ENCODE measurements at places on chromosomes 12 and 14.
A peak's percentile ranks its signal among the peaks of the same experiment; 100 is the strongest.

DNA sequence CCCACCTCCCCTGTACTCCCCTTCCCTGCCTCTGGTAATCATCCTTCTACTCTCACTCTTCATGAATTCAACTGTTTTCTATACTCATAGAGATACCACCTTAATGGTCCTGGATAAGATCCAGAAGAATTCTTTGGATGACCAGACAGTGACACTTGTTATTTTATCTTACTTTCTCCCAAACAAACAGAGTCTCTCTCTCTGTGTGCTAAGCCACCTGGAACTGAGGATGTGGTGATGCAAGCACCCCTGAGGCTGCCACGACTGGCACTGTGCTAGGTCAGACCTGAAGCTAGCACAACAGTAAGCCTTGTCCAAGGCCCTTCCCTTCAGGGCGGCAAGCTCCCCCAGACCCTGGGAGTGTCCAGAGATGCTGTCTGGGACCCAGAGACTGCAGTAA lies 250.2 kb downstream of the C12orf50 start:
- no peak for DNase-seq

DNA sequence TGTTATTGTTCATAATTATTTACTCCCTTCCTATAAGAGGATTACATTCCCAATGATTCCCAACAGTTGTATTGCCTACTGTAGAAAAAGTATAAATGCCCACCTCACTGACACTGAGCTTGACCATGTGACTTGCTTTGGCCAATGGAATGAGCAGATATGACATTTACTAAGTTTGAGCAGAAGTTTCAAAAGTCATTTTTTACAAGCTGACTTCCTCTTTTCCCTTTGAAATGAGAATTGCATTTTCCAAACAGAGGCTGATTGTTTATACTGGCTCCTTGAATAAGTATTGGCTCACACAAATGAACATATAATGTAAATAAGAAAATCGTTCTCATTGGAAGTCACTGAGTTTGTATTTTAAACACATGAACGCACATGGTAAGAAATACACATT lies 116.4 kb upstream of the LRFN5 start:
- DNase-seq: no peak

DNA sequence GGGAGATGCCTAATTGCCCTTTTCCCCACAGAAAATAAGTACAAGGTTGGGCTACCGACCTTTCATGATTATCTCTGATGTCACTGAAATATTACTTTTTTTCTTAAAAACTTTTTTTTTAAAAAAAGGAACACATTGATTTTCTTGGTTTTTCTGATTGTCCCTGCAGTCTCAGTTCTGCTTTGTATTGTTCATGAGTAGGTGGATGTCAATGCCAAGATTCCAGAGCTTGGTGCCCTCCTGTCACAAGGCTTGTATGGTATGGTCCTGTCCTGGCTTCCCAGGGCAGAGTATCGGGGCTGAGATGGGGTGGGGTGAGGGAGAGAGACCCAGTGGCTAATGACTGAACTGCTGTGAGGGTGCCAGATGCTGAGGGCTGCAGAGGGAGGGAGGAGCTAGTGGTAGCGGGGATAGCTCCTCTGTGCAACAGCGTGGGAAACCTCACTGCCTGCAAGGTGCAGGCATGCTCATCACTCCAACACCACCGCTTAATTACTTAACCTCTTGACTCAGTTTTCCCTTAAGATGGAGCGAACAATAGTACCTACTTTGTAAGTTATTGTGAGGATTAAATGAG lies 4.4 kb upstream of the CTDSP2 start:
- DNase-seq: peak; percentile 57

DNA sequence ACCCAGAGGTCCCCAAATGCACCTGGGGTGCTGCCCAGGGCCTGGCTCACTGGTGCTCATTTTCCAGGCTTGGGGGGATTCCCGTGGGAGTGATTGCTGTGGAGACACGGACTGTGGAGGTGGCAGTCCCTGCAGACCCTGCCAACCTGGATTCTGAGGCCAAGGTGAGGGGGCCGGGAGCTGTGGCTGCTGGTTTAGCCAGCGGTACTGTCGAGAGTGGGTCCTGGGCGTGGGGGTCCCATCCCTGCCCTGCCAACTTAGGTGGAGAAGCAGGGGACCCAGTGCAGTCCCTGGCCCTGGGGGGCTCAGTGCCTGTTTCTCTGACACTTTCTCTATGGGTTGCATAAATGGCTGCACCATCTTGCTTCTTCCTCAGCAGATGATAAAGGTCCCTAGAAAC lies 50.9 kb downstream of the FOXN4 start:
- DNase-seq: no peak

DNA sequence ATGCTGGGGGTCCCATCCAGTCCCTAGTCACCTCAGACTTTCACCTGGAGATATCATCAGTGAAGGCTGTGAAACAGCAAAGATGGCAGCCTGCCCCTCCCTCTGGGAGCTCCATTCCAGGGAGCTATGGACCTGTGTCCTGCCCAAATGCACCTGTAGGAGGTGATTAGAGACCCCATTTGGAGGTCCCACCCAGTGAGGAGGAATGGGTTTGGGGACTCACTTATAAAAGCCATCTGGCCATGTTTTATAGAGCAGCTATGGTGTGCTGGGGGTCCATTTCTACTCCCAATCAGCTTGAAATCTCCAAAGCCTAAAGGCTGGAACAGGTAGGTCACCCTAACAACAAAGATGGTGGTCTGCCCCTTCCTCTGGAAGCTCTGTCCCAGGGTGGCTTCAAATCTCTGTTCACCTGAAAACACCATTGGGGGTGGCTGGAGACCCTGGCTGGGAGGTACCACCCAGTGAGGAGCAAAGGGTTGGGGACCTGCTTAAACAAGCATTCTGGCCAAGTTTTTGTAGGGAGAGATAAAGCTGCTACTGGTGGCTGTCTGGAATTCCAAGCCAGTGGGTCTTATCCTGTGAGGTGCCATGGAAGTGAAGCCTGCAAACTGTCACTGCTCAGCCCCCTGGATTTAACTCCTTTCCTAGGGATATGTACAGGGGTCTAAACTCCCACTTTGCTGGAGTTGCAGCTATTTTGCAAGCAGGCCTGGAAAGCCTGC lies 182.3 kb downstream of the RASSF9 start:
- DNase-seq: no peak

- DNase-seq: no peak
Measured at GRCh38 chr14:54901380-54902142, 1.1 kb downstream of the GCH1 start.

- no peak for DNase-seq
Measured at GRCh38 chr14:84453307-84453950, 1076.5 kb upstream of the FLRT2 start.

- DNase-seq: peak; percentile 55
Measured at GRCh38 chr14:77707355-77707723, 484 bp downstream of the ALKBH1 start.
